ENCODE measurements at places on chromosomes 4 and X.
A peak's percentile ranks its signal among the peaks of the same experiment; 100 is the strongest.

- no peak for DNase-seq
Observed at GRCh38 chr4:108029731-108030130, 40.0 kb downstream of the HADH start.

- DNase-seq = no peak
Observed at GRCh38 chr4:52950226-52950625, 88.1 kb downstream of the RASL11B start.

DNA sequence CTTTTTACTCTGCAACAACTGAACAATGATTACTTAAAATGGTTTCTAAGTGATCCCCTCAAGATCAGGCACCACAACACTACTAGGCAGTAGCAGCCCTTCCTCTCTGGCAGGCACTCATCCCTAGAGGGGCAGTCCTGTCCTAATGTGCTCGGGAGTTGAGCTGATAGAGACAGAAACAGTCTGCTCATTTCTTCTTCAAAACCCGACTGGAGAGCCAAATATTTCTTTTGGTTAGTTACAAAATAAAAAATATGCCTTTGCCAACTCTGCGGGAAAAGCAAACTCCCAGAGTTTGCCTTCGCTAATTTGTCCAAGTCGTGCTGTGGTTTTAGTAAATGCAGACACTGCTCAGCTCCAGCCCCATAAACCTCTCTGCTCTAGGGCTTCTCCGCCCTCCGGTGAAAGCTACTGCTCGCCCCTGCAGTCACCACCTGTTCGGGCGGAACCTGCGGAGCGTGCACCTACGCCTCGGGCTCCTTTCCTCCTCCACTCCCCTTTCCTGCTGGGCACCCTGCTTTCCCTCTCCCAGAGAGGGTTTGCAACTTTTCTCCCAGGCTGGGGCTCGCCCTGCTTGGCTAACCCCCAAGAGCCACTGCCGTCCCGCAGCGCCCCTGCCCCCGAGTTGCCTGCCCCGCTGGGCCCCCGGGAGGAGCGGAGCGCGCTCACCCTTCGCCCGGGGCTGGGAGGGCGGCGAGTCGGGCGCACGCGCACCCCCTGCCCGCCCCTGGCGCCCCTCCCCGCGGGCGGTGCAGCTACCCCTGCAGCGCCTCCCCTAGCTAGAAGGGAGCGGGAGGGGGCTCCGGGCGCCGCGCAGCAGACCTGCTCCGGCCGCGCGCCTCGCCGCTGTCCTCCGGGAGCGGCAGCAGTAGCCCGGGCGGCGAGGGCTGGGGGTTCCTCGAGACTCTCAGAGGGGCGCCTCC is at the start of gene NPNT:
Gene NPNT, plus strand, starts transcription at position 812 of the 923 bp plus-strand sequence. CDS start 182 bp downstream, outside the sequence.
- DNase-seq = no peak

GRCh38 chr4:16671741-16672140 is 226.7 kb downstream of the LDB2 start:
- no peak for DNase-seq

- no peak for DNase-seq
Observed at GRCh38 chr4:107666134-107666533, 53.9 kb downstream of the PAPSS1 start.

- no peak for DNase-seq
Observed at GRCh38 chrX:768596-768995, 138.0 kb downstream of the SHOX start.

DNA sequence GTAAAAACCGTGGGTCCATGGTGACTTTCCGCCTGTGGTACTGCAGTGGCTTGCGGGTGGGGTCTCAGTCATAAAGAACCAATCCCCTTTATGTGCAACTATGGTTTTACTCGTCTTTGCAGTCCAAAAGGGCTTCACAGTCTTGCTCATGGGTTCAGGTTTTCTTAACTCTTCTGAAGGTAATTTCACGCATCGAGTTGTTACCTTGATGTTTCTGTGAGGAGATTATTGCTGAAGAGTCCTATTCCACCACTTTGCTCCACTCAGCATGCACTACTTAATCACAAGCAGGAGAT is 41.5 kb downstream of the F8 start:
- no peak for DNase-seq

DNA sequence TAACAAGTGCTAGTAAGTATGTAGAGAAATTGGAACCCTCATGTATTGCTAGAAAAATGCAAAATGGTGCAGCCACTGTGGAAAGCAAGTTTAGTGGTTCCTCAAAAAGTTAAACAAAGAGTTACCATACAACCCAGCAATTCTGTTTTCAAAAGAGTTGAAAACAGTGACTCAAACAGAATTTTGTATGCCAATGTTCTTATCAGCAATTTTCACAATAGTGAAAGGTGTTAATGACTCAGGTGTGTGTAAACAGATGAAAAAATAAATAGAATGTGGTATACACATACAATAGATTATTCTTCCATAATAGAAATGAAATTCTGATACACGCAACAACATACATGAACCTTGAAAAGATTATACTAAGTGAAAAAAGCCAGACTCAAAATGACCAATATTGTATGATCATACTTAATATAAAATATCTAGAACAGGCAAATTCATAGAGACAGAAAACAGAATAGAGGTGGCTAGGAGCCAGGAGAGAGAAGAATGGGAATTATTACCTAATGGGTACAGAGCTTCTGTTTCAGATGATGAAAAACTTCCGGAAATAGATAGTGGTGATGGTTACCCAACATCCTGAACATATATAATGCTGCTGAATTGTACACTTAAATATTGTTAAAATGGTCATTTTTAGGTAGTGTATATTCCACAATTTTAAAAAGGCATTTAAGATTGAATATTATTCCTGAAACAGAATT is 51.6 kb downstream of the WDFY3 start:
- no peak for DNase-seq

GRCh38 chrX:153814591-153815315 is 15.6 kb downstream of the PDZD4 start:
- DNase-seq = no peak

DNA sequence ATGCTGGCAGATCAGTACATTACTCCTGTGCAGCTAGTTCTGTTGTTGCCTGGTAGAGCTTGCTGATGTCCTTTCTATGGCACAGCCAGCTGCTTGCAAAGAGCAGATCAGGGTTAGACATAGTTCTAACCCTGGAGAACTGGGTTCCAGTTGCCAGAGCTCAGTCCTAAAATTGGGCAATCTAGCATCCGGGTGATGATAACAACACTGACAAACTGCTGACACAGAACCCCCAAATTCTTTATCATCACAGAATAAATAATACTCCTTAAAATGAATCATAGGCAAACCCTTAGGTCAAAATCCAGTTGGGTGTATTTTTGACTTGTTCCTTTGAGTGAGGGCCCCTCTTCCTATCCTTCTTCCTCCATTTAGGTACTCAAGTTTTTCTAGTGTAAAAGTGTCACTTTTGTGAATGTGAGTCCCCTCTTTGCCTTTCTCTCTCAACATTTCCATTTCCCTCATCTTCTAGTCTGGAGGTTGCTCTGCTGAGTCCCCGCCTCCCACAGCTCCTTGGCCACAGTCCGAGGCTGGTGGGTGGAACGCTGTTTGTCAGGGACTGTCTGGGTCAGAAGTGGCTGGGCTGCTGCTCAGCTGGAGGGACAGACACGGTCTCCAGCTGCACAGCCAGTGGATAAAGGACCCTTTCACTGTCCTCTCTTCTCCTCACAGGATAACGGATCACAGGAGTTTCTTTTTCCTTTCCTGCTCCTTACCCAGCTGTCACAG is 93.6 kb upstream of the RASGEF1B start:
- DNase-seq = peak; percentile 16

DNA sequence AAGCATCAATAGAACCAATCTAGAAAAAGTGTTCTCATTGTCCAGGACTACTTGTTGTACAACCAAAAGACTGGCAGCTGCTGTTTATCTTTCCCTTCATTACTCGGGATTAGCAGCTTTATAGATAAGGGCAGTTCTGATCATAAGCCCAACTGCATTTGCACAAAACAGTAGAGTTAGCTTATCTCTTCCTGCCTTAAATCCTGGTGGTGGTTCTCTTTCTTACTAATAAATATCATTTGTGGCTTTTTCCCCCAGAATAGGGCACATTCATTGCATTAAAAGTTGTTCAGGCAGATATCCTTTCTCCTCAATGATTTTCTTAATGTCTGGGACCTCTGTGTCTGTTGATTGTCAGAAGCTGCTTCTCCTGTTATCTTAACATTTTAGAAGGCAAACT is 20.2 kb upstream of the RRAGB start:
- DNase-seq = no peak

DNA sequence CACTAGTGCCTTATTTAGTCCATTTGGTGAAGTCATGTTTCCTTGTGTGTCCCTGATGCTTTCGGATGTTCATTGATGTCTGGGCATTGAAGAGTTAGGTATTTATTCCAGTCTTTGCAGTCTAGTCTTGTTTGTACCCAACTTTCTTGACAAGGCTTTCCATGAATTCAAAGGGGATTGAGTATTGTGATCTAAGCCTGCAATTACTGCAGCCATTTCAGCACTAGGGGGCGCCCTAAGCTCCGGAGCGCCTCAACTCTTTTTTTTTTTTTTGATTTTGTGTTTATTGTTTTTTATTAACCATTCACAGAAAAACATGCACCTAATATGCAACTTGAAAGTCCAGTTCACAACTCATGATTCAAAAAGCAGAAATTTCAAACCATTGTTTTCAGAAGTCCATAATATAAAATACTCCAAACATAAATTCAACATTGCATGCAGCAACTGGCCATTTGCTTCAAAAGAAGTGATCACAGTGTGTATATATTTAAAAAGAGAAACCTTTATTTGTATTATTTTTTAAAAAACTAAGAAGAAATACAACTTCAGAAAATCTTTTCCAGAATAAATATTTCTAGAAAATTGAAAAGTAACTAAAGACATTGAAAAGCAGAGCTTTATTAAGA is 59.2 kb downstream of the PTPN13 start:
- no peak for DNase-seq

GRCh38 chr4:180557348-180557747 is 1685.9 kb upstream of the TENM3 start:
- DNase-seq = no peak

- DNase-seq = no peak
Observed at GRCh38 chr4:73021634-73022033, 47.9 kb downstream of the COX18 start.

DNA sequence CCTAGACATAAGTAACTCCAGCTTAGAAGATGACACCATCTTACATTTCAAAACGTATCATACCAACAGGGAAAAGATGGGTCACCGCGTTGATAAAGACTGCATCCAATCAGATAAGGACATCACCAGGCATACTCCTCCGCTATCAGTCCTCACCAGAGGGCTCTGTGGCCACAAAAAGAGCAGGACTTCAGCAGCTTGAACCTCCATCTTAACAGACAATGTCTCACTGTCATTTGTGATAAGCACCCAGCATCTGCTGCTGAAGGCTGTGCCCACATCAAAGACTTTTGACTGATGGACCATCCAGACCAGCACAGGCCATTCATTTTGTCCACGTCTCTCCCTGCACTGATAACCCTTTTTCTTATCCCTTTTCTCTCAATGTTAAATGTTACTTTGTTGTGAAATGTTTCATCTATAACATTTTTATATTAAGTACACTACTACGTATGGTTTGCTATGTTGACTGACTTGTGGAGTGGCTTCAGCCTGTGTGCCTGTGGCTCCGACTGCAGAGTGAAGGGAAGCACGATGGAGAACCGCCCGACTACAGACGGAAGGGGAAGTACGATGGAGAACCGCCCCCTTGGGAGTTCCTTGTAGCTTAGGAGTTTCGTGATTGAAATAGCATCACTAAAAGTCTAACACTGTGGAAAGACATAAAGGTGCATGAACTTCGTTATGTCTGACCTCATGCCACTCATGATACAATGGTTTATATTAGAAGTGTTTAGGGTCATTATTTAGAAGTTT is 595.4 kb upstream of the AGA start:
- DNase-seq = no peak

- no peak for DNase-seq
Observed at GRCh38 chr4:10596586-10597290, 87.8 kb downstream of the CLNK start.

DNA sequence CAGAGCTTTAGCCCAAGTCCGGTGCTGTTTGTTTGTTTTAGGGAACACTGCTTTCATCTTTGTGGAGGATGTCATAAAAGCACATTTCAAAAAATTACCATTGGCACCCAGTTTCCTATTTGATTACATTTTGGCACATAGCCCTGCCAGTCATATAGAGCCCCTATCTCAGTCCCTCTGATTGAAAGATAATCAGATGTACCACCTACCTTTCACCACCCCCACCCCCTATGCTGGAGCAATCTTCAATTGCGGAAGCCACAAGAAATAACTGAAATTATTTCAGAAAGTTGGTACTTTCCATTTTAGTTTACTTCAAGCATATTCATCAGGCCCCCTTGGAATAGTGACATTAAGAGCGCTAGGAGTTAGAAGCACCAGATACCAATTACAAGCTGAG is 136.7 kb upstream of the RPL34 start:
- DNase-seq = no peak

- no peak for DNase-seq
Observed at GRCh38 chr4:127631420-127631819, 1.3 kb upstream of the INTU start.

GRCh38 chrX:23451266-23451665 is 116.6 kb downstream of the PTCHD1 start:
- DNase-seq = no peak

GRCh38 chr4:166903408-166903807 is 330.9 kb downstream of the SPOCK3 start:
- no peak for DNase-seq
